ENCODE measurements at places on chromosomes 16 and 17. TPM values are rescaled to one million over a fixed set of nuclear protein-coding genes. Genes with fewer than 3 reads are reported as not detected.

DNA sequence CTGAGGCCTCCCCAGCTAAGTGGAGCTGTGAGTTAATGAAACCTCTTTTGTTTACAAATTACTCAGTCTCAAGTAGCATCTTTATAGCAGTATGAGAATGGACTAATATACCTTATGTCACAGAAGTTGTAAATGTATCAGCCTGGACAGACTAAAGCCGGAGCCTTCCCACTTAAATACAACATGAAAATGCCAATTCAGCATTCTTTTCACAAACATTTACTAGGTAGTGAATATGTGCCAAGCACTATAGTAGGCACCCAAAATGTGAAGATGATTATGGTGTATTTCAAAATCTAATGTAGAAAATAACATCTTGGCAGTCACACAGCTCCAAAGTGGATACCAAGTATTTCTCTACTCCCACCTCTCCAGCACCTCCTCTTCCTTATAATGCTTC, 693.0 kb downstream of the KCNJ2 start:
- no peak for DNase-seq

GRCh38 chr16:1533443-1533951, at the start of gene TMEM204:
TMEM204 (plus strand) TSS chr16:1533666; CDS start chr16:1534276, 610 bp downstream.
- DNase-seq = peak; percentile 66

DNA sequence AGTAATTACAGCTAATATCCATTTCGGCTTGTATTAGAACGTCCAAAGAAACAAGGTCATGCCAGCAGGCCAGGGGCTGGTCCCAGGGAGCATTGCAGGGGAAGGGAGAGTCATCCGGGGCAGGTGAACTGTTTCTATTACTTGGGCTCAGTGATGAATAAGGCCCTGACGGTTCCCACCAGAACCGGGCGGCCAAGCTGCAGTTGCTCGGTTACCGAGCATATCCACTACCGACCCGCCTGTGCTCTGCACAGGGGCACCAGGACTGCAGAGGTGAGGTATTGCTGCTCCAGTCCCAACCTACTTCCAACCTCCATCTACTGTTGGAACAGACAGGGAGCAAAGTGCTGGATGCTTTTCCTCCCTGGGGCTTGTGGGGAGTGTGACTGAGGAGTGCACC, 295.5 kb downstream of the MAF start:
- DNase-seq = no peak

- DNase-seq = no peak
Observed at GRCh38 chr17:40327735-40328385, 18.9 kb downstream of the RARA start.

GRCh38 chr17:35953720-35954119, 10.2 kb upstream of the LYZL6 start:
- no peak for DNase-seq

ARL5C gene
- total RNA-seq = not detected

FBXO39 gene
- total RNA-seq = not detected

KLHDC4 gene
- total RNA-seq = 65.9 TPM

Measured in activated CD4-positive, alpha-beta memory T cell treated with anti-CD3 and anti-CD28 coated beads for 36 hours (primary cell).